ENCODE measurements at places on chromosomes 7 and 10.

DNA sequence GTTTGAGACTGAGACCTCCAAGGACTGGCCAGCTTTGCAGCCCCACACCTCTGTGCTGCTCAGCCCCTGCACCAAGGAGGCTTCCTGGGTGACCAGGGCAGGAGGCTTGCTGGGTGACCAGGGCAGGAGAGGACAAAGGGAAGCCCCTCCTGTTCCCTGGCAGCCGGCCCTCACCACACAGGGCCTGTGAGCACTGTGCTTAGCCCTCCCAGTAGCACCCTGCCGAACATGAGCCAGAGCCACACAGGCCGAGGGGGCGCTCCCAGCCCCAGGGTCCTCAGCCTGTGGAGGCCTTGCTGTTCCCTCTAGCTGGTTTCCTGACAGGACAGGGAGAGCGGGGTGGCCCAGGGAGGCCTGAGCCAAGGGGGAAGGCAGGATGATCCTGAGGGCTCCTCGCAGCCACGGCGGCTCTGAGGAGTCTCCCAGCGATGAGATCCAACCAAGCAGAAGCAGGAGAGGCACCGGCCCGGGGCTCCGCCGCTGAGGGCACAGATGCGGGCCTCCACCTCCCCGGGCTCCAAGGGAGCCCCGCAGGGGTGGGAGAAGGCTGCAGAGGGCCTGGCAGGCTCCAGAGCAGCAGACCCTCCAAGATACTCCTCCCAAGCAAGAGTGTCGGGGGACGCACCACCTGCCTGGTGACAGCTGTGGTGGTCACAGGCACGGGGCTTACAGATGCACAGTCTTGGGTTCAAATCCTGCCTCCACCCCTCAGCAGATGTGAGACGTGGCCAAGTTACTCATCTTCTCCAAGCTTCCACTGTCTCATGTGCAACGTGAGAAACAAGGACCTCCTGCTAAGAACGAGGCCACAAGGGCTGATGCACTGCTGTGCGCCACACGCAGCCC is 22.5 kb downstream of the WDR86 start:
- DNase-seq, result no peak

GRCh38 chr10:101781984-101782810 is 1.0 kb downstream of the NPM3 start:
- no peak for DNase-seq

DNA sequence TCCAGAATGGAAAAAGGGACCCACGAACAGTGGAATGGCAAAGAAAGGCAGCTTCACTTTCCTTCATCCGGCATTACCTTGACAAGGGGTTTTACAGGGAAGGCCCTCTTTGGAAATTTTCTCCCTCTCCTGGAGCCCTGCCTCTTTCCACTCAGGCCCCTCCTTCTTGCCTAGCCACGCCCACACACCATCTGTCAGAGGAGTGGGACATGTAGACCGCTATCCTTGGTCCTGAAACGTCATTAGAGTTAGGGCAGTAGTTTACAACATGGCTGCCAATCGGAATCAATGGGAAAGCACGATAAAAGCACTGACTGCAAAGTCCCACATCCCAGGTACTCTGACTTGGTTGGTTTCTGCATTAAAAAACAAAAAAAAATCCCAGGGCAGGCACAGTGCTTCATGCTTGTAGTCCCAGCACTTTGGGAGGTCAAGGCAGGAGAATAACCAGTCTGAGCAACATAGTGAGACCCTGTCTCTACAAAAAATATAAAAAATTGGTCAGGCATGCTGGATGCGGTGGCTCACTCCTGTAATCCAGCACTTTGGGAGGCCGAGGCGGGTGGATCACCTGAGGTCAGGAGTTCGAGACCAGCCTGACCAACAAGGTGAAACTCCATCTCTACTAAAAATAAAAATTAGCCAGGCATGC is 96.4 kb downstream of the MARCHF5 start:
- peak; percentile 62 for DNase-seq

- no peak for DNase-seq
These were observed 123.7 kb upstream of the ADAM12 start for GRCh38 chr10:126511917-126512479.

GRCh38 chr10:78952686-78953085 is 116.1 kb upstream of the ZMIZ1 start:
- DNase-seq, result no peak

Measured in urothelium cell line (cell line).